ENCODE measurements at places on chromosomes 7 and 10. TPM values are rescaled to one million over a fixed set of nuclear protein-coding genes. Genes with fewer than 3 reads are reported as not detected.

GRCh38 chr7:138919911-138920310 is 61.3 kb downstream of the KIAA1549 start:
- DNase-seq = no peak
- H3K36me3 ChIP-seq = peaks cover 20% of the 10 kb centered on the region
- no peak overlapping the region for H3K27ac ChIP-seq
- H3K4me3 ChIP-seq = no peak overlapping the region
- peaks cover 7% of the 10 kb centered on the region for H3K4me1 ChIP-seq
- peaks cover 4% of the 10 kb centered on the region for H3K27me3 ChIP-seq

GRCh38 chr7:156751319-156751718 is 110.7 kb downstream of the RNF32 start:
- H3K27me3 ChIP-seq = no peaks in the 10 kb centered on the region
- DNase-seq = no peak
- H3K4me1 ChIP-seq = peaks cover 9% of the 10 kb centered on the region
- no peak overlapping the region for H3K27ac ChIP-seq
- H3K36me3 ChIP-seq = peaks cover 9% of the 10 kb centered on the region

GRCh38 chr7:124113045-124113444 is 80.2 kb upstream of the TMEM229A start:
- no peaks in the 10 kb centered on the region for H3K4me1 ChIP-seq
- H3K36me3 ChIP-seq = no peaks in the 10 kb centered on the region
- no peak overlapping the region for H3K4me3 ChIP-seq
- no peak overlapping the region for H3K27ac ChIP-seq

DNA sequence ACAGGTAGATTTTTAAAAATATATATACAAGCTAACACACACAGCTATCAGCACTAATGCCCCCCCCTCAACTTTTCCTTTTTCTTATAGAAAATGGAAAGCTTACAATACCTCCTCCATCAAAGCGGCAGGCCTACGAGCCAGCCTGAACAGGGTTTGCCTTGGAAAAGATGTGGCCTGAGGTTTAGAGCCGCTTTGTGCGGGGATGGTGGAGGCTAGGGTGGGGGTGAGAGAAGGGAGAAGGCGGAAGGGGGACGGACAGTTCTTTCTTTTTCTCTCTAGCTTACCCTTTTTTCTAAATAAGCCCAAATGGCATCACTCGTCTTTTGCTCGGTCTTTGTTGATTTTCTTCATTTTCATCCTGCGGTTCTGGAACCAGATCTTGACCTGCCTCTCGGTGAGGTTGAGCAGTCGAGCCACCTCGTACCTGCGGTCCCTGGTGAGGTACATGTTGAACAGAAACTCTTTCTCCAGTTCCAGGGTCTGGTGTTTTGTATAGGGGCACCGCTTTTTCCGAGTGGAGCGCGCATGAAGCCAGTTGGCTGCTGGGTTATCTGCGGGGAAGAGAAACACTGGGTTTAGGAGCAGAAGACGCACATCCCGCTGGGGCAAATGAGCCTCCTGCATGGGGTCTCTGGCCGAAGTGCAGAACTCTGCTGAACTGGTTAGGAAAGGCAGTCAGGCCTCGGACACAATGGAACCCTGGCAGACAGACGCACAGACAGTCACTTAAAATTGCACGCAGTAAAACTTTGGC is 1.9 kb downstream of the HOXA9 start:
- H3K36me3 ChIP-seq = no peaks in the 10 kb centered on the region
- no peak overlapping the region for H3K4me3 ChIP-seq
- H3K4me1 ChIP-seq = peaks cover 6% of the 10 kb centered on the region
- no peak for DNase-seq

DNA sequence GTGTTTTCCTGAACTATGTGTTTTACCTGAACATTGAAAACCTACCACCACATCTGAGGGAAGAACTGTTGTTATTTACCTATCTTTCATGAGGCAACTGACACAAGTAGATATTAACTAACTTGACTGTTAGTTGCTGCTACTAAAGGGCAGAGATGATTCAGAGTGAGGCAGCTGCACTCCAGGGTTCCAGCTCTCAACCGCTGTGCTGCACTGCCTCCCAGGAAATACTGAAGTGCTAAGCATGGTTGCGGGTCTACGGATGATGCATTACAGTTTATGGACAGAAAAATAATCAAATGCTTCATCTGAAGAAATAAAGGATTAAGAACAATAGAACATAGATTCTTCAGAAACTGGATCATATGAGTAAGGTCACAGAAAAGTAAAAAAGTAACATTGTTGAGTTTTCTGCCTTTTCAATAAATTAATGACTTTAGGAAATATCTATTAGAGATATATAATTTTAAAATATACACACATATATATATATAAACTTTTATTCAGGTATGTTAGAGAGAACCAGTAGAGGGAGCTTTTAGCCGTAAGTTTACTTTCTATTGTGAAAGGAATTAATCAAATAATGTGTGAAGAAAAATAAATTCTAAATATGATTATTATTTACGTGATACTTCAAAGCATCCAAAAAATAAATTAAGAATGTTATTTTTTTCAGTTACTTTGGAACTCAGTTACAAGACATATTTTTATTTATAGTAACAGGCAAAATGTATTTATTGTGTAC is 620.0 kb downstream of the CNTNAP2 start:
- H3K36me3 ChIP-seq = no peaks in the 10 kb centered on the region
- DNase-seq = no peak
- peaks cover 4% of the 10 kb centered on the region for H3K27me3 ChIP-seq
- no peak overlapping the region for H3K27ac ChIP-seq
- no peak overlapping the region for H3K4me3 ChIP-seq

DNA sequence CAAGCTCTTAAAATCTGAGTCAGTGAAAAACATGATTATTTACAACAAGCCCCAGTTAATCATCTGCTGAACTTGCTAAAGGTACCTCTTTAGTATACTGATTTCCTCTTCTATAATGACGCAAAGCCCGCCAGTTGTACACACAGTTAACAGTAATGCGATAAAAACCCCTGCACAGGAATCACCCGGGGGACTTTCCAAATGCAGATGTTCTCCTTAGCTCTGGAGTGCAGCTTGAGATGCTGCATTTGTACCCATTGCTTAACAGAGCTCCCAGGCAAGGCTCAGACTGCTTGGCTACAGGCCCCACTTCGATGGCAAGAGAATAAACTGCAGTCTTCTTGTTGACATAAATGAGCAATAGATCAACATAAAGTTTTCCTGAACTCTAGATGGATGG is 279.6 kb upstream of the HGF start:
- no peaks in the 10 kb centered on the region for H3K36me3 ChIP-seq
- peak overlapping the region; percentile 70 for H3K27ac ChIP-seq
- no peaks in the 10 kb centered on the region for H3K27me3 ChIP-seq
- no peak for DNase-seq
- H3K4me1 ChIP-seq = peaks cover 20% of the 10 kb centered on the region
- H3K4me3 ChIP-seq = no peak overlapping the region

- H3K4me1 ChIP-seq = peaks cover 2% of the 10 kb centered on the region
- H3K4me3 ChIP-seq = no peak overlapping the region
- DNase-seq = no peak
Observed at GRCh38 chr7:150688630-150689029, 3.1 kb downstream of the GIMAP2 start.

DNA sequence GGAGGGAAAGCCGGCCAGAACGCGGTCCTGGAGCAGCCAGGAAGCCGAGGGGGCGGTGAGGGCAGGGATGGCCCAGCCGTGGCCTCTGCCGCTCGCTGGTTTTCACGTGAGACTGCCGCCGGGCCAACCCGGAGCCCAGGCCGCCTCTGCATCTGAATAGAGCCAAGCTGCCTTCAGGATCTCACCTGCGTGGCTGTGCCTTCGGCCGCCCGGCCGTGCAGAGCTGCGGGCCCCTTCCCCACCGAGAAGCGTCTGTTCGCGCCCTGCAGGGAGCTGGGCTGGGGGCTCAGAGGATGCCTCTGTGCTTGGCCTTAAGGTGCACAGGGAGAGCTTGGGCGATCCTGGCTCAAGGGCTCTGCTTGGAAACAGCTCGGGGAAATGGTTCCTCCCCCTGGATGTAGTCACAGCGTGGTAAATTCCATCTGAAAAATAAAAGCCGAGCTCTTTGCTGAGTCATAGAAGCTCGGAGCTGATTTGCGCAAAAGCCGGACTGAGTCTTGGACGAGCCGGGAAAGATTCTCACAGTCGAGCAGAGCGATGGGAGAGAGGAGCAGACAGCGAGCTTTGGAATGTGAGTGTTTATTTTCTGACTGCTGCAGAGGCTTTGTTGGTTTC is at the start of gene JAKMIP3:
Gene JAKMIP3 (plus strand): TSS at position 456 of the 615 bp plus-strand sequence. CDS start 38,863 bp downstream, outside the sequence.
- H3K4me1 ChIP-seq = peaks cover 16% of the 10 kb centered on the region
- H3K4me3 ChIP-seq = peak within 1 kb of the TSS; percentile 76
- peaks cover 10% of the 10 kb centered on the region for H3K27me3 ChIP-seq
- peak; percentile 84 for DNase-seq
- no peaks in the 10 kb centered on the region for H3K36me3 ChIP-seq

STN1 gene
- 21.5 TPM for total RNA-seq

CCL24 gene
- not detected for total RNA-seq

RBP4 gene
- total RNA-seq = 0.56 TPM

SPAM1 gene
- total RNA-seq = not detected
